ENCODE measurements at places on chromosomes 12 and 14.

DNA sequence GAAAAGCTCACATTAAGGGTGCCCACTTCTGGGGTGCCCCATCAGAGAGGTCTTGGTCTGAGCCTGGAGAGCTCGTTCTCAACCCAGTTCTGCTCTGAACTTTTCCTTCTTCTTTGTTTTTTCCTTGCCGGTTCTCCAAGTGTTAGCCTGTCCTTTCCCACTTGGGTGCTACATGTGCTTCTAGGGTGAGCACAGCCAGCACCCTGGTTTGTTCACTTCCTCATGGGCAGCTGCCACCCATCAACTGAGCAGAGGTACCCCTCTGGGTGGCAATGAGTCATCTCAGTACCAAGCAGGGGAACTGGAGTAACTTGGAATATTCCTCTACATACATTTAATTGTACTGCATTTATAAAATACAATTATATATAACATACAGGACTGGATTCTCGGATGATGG lies 3.9 kb upstream of the SYNE3 start:
- DNase-seq: no peak

- no peak for DNase-seq
These were observed 26.9 kb downstream of the DDX47 start for GRCh38 chr12:12839873-12840579.

- no peak for DNase-seq
These were observed 753 bp upstream of the ATP5MC2 start for GRCh38 chr12:53676656-53677015.

DNA sequence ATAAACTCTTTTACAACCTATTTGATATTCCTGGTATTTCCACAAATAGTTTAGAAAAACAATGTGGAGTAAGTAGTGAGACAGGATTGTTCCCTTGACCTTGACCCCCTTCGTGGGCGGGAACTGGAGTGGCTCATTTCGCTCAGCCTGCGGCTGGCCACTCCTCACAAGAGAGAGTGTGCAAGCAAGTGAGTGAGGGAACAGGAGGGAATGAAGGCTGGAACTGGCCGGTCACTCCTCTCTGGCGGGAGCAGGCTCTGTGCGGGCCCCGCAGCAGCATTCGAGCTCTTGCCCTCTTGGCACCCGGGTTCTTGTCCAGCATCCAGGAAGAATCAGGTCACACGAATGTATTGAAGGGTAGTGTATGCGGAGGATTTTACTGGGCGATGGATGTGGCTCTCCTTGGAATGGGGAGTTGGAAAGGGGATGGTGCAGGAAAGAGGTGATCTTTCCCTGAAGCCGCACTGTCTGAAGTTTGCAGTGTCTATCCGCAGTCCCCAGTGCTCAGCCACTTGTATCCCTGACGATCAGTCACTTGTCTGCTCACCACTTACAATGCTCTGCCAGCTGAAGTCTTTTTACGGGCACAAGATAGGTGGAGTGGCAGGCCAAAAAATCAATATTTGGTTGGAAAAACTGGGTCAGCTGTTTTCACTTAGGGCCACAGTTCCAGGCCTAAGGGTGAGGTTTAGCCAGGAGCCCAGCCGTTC lies 28.0 kb upstream of the TXNRD1 start:
- DNase-seq: no peak

DNA sequence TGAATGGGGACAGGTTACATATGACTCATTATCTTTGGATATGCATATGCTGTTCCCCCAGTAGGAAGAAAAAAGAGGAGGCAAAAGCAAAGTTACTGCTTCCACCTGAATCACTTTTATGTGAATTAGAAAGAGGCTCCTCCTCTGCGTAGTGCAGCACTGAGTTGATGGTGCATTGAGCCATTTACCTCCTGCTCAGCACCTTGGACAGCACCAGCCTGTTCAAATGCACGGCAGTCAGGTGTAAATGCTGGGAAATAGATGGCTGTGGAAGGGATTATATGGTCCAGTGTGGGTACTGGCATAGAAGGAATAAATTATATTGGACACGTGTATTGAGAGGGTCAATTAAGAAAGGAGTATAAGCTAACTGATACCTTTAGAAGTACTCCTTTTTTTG lies 541.9 kb upstream of the SEL1L start:
- DNase-seq: no peak

DNA sequence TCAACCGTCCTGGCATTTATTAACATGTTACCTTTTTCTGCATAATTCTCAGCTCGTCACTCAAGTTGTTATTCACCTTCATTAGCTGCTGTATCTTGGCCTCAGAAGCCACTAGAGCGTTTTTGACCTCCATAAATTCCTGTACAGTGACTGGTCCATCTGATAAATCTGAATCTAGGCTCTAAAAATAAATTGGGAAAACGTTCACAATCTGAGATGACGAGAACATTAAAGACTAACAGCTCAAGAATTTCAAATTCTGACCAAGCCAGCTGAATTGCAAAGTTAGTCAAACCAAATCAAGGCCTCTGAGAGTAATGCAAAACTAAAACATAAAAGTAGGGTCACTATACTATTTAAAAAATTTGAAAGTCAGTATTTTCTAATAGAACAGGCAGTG lies 45.0 kb downstream of the GIT2 start:
- DNase-seq: no peak

- no peak for DNase-seq
These were observed 216.1 kb downstream of the NUAK1 start for GRCh38 chr12:105922670-105923102.

DNA sequence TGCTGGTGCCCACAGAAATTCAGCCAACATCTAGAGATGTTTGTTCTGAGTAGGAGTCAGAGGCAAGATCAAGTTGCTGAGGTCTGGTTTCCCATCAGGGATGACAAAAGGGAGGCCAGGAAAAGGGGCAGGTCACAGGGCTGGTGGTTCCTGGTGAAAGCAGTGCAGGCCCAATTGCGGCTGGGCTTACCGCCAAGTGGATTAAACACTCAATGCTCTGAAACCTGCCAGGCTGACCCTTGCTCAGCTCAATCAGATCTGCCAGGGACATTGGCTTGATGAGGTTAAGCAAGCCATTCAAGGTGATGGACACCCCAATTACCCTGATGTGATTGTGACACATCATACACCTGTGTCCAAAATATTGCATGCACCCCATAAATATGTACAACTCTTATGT lies 5.5 kb upstream of the OAS1 start:
- no peak for DNase-seq

DNA sequence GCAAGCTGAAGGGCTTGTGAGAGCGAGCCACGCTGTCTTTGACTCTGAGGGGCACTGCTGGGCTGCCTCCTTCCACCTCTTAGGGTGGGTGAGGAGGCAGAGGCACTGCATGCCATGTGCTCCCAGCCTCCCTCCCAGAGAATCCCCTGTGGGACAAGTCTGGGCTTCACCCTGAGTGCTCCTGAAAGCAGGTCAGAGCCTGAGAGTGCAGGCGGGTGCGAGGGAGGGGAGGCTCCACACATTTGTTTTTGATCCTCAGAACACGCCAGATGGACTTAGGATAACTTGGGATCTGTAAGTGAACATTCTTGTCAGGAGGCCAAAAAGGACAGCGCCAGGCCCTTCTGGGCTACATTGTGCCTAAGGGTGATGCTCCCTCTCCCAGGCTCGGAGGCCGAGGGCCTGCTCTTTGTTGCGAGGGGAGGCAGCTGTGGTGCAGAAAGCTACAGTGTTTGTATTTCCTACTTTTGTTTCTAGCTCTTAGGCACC lies 155.4 kb downstream of the TMX1 start:
- no peak for DNase-seq

- no peak for DNase-seq
These were observed 56.1 kb downstream of the RERG start for GRCh38 chr12:15165012-15165659.

- DNase-seq: peak; percentile 17
These were observed 132.3 kb downstream of the SNAPC1 start for GRCh38 chr14:61894452-61895077.

- DNase-seq: no peak
These were observed 16.8 kb upstream of the ITPK1 start for GRCh38 chr14:93132472-93133065.

DNA sequence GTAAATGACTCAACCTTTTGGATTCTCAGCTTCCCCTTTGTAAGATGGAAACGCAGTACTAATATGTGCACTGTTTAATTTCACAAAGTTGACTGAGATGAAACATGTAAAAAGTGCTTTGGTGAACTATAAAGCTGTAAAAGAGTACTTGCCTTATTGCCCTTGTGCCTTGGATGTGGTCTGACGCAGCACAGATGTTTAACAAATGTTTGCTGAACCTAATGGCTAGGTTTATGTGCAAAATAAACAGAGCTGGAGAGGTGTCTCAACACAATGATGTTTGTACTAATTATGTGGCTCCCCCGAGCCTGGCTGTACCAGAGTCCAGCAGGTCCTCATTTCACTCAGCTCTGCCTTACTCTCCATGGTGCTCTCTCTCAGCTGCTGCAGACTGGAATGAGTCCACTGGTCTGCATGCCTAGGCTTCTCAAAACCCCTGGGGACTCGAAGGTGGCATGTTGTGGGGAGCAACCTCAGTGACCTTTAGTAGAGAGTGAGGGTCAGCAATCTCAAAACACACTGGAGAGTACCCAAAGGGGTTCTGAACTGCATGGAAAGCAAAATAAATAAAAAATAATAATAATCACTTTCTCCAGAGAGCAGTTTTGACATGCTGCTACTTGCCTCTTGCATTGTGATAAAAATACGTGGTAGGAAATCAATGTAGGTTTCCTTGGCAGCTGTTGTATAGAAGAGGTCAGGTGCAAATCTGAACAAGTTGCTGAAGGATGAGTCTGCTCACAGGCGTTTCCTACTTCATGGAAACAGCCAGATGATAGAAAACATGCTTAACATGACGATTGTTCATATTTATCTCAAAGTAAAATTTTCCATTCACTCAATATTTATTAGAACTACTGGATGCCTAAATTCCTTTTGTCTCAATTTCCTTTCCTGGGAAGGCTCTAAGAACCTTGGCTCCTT lies 8.5 kb upstream of the AMIGO2 start:
- no peak for DNase-seq

- no peak for DNase-seq
These were observed 101.0 kb upstream of the PRMT8 start for GRCh38 chr12:3389986-3390385.

DNA sequence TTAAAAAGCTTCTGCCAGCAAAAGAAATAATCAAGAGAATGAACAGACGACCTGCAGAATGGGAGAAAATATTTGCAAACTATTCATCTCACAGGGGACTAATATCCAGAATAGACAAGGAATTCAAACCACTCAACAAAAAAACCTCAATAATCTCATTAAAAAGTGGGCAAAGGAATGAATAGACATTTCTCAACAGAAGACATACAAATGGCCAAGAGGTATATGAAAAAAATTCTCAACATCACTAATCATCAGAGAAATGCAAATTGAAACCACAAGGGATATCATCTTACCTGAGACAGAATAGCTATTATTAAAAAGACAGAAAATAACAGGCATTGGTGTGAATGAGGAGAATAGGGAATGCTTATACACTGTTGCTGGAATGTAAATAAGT lies 270.0 kb downstream of the DACT1 start:
- DNase-seq: no peak

- no peak for DNase-seq
These were observed 146.0 kb upstream of the SFSWAP start for GRCh38 chr12:131564845-131565244.

DNA sequence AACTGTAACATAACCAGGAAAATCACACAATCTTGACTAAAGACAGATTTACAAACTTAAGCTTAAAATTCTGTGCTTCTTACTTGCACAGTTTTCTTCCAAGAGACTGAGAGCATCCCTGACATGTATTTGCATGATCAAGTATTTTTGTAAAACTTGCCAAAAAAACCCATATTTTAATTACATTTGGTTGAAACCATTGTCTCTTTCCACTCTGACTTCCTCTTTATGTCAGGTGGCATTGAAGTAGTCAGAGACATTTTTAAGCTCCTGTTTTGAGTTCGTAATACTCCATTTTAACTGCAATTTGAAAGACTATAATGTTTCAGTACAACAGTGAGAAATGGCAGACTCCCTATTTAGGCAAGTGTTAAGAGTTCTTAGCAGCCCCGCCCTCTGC lies 103.6 kb downstream of the ATXN7L3B start:
- no peak for DNase-seq

GRCh38 chr12:110531741-110532333 lies 29.7 kb downstream of the RAD9B start:
- no peak for DNase-seq

- no peak for DNase-seq
These were observed 21.0 kb downstream of the TMEM116 start for GRCh38 chr12:111991946-111992345.

DNA sequence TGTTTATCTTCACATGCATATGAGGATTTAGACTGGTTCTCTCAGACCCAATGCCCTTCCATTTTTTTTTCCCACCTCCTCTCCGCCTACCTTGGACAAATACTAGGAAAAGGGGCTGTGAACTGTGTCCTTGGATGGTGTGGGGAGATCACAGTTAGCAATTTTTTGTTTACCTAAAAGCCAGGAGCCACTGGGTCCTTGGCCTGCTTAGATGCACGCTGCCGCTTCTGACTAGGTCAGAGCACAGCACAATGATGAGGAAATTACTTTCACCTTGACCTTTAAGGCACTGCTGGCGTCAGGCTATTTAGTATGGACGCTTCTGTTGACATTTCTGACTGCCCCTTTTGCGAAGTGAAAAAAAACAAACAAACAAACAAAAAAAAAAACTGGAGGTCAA lies 1.9 kb downstream of the CCDC38 start:
- no peak for DNase-seq

DNA sequence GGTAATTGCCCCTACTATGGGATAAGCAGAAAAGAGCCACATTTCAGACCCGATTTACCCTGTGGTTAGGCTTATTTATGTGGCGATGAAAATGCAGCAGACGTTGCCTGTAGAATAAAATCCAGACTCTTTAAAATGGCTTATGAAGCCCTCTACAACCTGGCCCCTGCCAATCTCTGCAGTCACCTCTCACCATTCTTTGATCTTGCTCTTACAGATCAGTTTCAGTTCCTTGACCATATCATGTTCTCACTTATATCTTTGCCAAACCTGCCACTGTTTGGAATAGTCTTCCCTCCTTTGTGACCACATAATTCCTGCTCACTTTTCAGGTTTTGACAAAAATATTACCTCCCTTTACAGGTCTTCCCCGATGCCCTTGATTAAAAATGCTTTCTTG lies 264.3 kb upstream of the GARIN6 start:
- DNase-seq: no peak

- no peak for DNase-seq
These were observed 33.2 kb downstream of the CKAP4 start for GRCh38 chr12:106214571-106214970.

GRCh38 chr12:45446013-45446412 lies 230.1 kb downstream of the ANO6 start:
- DNase-seq: no peak

- no peak for DNase-seq
These were observed 110.4 kb upstream of the NAV3 start for GRCh38 chr12:77720258-77720657.

DNA sequence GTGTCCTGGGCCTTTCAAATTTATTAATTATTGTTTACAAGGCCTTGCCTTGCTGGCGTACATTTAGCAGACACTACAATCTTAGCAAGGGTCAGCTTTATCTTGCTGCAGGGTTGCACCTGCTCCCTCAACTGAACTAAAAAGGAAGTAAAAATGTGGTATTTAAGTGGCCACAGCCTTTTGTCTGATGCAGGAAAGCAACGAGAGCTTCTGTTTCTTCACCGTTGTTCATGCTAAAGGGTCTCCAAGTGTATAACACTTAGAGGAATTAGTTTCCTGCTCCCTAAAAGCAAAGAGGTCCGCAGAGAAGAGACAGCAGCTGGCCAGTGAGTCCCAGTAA lies 62.8 kb upstream of the EGLN3 start:
- DNase-seq: no peak
